AML-193 (cell line): ENCODE measurements at places on chromosomes 2 and 18.

DNA sequence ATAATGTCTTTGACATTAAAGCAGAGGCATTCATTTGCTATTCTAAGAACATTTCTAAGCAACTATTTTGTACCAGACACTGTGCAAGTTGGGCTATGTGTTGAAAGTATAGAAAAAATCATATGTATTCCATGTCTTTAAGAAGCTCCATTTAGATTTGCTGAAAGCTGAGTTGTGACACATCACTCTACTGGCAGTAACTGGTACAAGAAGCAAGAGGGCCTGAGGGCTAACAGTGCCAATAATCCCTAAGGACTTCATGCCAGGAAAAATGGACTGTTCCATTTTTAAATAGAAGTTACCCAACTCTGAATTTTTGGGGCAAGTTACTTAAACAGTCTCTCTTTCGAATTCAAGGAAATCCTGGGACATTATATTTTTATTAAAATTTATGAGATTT is 178.7 kb downstream of the SRBD1 start:
- DNase-seq, result no peak

- DNase-seq, result no peak
Measured at GRCh38 chr2:201411421-201411820, 39.8 kb downstream of the TRAK2 start.

GRCh38 chr2:6067806-6068205 is 375.6 kb downstream of the SOX11 start:
- DNase-seq, result no peak

- DNase-seq, result peak; percentile 62
Measured at GRCh38 chr2:172011812-172012575, 12.2 kb downstream of the METAP1D start.

- DNase-seq, result peak; percentile 41
Measured at GRCh38 chr2:25582077-25582830, 91.1 kb downstream of the DTNB start.

DNA sequence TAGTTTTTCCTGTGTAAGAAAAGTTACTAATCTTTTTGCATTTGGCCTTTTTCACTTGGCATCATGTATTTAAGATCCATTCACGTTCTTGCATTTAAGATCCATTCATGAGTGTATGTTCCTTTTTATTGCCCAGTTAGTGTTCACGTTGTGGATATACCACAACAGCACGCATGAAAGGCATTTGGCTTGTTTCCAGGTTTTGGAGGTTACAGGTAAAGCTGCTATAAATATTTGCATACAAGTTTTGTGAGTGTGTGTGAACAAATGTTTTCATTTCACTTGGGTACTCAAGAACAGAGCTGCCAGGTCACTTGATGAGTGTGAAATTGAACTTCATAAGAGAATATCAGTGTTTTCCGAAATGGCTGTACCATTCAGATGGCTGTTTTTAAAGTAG is 121.2 kb downstream of the CCBE1 start:
- DNase-seq, result no peak

GRCh38 chr2:164599954-164600589 is 21.2 kb downstream of the GRB14 start:
- peak; percentile 81 for DNase-seq

- no peak for DNase-seq
Measured at GRCh38 chr2:46458763-46459500, 20.4 kb upstream of the TMEM247 start.

DNA sequence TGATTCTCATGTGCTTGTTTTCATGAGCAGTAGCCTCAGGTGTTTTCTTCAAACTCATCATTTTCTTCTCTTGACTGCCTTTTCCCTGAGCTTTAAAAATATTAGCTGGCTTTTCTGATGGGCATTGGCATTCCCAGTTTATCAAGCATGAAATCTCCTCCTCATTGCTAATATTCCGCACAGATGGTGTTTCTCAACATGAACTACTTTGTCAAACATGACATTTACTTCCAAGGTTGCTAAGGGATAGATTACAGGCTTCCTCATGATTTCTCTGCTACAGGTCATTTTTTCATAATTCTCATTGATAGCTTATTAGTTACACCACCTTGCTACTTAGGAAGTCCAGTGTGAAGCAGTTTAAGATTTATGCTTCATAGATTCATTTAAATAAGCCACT is 1116.9 kb upstream of the CNTNAP5 start:
- DNase-seq, result no peak

GRCh38 chr2:6254441-6254840 is 562.3 kb downstream of the SOX11 start:
- no peak for DNase-seq

- DNase-seq, result no peak
Measured at GRCh38 chr2:138722316-138722715, 57.9 kb downstream of the NXPH2 start.

DNA sequence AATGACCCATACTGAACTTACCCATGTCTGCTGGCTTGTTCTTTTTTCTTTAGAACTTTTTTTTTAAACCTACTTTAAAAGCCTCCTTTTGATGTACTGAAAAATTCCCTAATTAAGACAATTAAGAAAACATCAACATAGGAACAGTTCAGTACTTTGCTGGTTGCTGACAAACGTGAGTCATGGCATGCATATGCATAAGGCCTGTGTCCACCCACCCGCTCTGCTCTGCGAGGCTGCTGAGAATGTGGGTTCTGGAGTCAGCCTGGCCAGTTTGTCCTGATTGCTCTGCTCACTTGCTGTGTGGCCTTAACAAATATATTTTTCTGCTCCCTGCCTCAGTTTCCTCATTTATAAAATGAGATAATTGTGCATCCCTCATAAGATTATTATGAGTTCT is 27.3 kb downstream of the LAMA3 start:
- DNase-seq, result no peak

DNA sequence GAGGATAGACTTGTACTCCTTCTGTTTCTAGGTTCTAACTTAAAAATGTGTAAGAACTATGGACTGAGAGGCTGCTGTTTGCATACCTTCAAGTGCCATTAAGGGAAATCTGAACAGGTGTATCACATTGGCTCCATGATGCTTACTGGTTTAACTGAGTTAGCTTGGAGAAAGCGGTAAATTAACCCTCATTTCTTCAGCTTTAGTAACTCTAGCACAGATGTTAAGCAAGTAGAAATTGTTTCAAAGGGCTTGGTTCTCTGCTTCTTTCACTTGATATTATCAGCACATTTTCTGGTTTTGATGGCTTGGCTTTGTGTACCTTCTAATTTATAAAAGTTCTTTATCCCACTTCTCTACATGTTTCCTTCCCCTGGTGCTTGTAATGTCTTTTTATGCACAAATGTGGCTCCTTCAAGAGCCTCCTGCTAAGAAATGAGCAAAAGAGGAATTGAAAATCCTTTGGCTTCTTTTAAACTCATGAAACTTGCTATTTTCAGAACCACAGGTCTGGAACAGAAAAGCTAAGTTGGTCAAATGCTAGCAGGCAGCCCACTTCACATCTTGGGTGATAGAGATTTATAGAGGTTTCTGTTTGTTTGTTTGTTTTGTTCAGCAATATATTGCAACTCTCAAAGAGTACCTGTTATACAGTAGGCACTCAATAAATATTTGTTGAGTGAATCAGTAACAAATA is 249.9 kb upstream of the THUMPD2 start:
- DNase-seq, result no peak

GRCh38 chr18:33201509-33201926 is 239.0 kb downstream of the CCDC178 start:
- DNase-seq, result peak; percentile 24

DNA sequence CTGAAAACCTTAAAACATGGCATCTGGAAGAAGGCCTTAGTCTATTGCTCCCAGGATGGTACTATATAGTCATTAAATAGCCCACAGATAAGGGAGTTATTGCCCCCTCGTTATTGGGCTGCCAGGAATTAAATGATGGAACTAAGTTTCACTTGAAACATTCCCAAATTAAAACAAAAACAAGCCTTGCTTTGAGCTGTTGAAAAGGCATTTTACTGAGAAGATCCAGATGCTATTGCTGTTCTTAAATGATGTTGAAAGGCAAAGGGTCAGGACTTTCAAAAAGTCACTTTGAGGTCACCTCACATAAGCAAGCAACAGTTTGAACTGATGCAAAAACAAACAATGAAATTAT is 2.0 kb upstream of the AMMECR1L start:
- DNase-seq, result no peak

DNA sequence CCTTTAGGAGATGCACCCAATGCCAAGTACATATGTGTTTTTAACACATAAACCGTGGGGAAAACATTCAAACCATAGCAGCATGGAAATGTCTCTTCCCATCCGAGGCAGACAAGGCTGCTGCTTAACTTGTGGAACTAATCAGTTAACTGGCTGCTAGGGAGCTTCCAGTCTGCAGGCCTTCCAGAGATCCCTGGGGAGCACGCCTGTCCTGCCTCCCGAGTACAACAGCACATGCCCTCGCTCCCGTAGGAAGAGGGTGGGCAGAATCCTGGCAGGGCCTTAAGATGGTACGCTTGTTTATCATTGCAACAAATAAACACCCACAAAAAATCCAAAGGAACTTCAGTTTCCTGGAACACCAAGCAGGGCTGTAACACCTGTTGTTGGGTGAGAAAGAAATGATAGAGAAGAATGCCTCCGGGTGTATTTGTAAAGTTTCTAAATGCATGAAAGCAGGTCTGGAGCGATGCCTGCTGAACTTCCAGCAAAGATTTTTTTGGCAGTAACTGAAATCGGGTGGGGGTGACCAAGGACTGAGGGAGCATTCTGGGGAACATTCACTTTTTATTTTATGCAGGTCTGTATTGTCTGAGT is 56.2 kb downstream of the EDAR start:
- DNase-seq, result no peak

- no peak for DNase-seq
Measured at GRCh38 chr2:239577935-239578334, 177.1 kb upstream of the HDAC4 start.

DNA sequence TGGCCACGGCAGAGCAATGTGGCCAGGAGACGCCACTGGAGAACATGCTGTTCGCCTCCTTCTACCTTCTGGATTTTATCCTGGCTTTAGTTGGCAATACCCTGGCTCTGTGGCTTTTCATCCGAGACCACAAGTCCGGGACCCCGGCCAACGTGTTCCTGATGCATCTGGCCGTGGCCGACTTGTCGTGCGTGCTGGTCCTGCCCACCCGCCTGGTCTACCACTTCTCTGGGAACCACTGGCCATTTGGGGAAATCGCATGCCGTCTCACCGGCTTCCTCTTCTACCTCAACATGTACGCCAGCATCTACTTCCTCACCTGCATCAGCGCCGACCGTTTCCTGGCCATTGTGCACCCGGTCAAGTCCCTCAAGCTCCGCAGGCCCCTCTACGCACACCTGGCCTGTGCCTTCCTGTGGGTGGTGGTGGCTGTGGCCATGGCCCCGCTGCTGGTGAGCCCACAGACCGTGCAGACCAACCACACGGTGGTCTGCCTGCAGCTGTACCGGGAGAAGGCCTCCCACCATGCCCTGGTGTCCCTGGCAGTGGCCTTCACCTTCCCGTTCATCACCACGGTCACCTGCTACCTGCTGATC is 4.9 kb downstream of the GPR17 start:
- no peak for DNase-seq
